Tongue (tissue), 3 donors: ENCODE measurements at places on chromosomes 2 and 18. TPM values are rescaled to one million over a fixed set of nuclear protein-coding genes. Genes with fewer than 3 reads are reported as not detected.

Gene DAW1
- total RNA-seq: not detected

DNA sequence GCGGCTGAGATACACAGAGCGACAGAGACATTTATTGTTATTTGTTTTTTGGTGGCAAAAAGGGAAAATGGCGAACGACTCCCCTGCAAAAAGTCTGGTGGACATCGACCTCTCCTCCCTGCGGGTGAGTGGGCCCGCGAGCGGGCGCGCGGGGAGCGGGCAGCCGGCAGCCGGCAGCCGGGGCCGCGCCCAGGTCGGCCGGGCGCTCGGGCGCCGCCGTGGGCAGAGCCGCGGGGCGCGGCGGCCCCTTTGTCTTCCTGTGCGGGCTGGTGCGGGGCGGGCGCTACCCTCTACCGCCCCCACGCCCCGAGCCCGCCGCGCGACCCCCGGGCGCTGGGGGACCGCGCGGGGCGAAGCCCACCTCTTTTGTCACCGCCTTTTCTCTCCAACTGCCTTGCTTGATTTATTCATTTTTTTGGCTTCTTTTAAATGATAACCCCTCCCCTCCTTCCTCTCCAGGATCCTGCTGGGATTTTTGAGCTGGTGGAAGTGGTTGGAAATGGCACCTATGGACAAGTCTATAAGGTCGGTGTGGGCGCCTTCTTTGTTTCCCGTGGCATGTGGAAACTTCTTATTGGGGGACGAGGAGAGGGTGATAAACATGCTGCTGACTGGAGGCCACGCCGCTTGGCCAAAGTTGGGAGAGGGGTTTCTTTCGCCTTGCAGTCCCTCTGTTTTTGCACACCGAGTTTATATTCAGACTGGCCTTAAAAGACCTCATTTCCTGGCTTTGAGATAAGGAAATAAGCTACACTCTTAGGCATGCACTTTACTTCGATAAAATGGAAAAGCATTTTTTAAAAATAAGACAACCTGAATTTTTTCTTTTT lies 722 bp downstream of the MAP4K4 start:
- peak; percentile 51 for DNase-seq

Gene POTEF
- total RNA-seq: not detected

- no peak for DNase-seq
Observed at GRCh38 chr2:111994042-111994441, 61.0 kb upstream of the TMEM87B start.

Gene ODC1
- 124 TPM for total RNA-seq

GRCh38 chr2:113178891-113179290 lies 5.1 kb downstream of the PSD4 start:
- DNase-seq: no peak

Gene ATP9B
- total RNA-seq: 84.5 TPM

Gene COL4A3
- total RNA-seq: 7.3 TPM

DNA sequence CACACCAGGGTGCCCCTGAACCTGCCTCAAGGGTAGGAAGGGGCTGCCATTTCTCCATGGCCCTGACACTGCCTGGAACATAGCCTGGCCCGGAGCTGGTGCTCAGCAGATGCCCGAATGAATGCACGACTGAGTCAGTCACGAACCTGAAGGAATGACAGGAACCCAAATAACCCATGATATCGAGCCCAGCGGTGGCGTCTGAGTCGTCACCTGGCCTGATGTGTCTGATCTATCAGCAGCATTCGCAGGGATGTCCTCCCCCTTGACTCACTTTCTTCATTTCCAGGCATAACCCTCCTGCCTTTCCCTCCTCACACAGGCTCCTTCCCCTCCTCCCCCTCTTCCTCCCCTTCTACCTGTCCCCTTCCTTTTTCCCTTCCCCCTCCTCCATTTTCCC lies 52.1 kb upstream of the SMAD7 start:
- DNase-seq: no peak

Gene IKZF2
- 28.6 TPM for total RNA-seq

DNA sequence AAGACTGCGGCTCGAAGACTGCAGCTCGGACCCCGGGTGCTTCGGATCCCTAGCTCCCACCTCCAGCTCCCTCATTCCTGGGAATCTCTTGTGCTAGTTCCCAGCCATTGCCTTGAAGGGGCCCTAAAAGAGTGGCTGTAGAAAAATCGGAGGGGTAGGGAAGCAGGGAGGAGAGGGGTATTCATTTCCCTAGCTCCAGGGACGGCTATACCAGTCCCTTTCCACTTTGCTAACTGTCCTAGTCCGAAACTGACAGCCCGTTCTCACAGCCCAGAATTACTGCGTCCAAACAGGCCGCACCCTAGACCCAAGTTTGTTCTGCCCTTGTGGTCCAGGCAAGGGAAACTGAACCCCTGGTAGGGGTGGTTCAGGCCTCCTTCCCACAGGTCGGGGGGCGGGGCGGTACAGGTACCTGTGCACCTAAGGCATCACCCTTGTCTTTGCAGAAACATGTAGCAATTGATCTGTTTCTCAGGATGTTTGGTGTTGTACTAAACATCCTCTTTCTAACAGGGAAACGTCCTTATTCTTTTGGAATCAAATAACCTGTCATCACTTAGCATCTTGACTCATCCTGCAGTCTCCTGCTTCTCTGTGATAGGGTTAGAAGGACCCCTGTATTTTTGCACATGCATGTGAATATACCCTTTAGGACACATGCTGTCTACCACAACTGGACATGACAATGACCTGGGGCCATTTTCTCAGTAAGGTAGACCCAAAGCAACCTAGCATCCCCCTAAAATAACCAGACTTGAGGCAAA lies 4.0 kb downstream of the EMX1 start:
- DNase-seq: no peak

- no peak for DNase-seq
Observed at GRCh38 chr2:46163098-46163430, 134.1 kb upstream of the EPAS1 start.

Gene TDRD15
- not detected for total RNA-seq

Gene NCKAP1
- total RNA-seq: 188 TPM

GRCh38 chr2:68043695-68044094 lies 19.1 kb downstream of the C1D start:
- no peak for DNase-seq

DNA sequence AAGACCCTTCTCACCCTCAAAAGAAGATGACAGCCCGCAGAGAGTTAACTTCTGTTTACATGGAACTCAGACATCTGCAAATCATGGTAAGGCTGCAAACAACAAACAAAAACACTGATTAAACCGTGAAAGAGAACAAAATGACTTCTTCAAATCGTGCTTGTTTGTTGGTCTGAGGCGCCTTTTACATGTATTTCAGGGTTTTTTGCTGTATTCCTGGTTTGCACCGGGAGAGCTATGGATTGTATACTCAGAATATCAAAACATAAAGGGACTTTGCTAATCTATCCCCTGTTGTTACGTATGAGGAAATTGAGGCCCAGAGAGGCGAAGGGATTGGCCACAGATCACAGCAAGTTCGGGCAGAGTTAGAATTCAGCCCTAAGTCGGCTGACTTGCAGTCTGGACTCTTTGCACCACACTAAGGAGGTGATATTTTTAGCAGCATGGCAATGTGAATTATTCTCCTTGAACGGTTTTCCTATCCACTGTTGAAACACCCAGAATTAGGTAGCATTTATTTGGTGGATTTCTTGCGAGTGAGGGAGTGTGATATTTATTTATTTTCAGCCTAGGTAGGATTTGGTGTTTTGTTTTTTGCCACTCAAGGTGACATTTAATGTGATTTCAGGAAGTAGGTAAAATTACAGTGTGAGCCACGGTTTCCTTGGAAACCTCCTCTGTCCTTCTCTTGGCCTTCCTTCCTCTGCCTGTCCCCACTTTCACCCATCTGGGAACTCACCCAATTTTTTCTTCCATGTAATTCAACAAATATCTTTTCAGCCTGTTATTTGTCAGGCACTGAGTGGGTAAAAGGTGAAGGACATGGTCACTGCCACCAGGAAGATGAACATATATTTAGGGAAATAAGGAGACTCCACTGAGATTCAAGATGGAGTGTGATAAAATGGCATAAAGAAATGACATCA lies 980 bp upstream of the PDE6D start:
- DNase-seq: peak; percentile 17
